ENCODE measurements at places on chromosomes 2 and 18.
A peak's percentile ranks its signal among the peaks of the same experiment; 100 is the strongest.

DNA sequence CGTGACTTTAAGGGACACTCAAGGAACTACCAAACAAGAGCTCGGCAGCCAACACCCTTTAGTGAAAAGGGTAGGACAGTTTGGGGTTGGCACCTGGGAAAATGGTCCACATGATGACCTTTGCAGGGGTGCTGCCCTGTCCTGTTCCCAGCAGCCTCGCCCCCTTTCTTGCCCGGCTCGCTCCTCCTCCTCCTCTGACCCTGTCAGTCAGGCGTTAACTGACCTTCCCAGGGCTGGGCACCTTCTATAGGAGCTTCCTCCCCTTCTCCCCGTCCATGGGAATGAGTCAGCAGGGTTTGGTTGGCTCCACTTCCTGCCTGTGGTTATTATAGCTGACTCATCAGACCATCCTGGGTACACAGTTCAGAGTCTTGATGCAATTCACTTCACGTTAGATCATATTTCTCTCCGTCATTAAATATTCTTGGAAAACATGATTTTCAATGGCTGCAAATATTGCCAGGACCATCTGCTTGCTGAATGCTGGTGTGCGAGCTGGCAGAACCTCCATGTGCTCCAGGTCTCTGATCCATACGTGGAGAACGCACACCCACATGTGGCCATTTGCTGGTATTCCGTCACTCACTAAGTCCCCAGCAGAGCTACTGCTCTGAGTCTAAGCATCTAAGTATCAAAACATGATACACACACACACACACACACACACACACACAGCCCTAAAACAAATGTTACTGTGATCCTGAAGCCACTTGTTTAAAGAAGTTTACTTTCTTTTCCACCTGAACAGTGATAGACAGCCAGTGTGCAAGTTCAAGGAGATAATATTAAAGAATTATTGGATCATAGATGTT is 185.0 kb downstream of the ANAPC1 start:
- DNase-seq = peak; percentile 66

- DNase-seq = no peak
These were observed 171.2 kb upstream of the MYO3B start for GRCh38 chr2:170006587-170007325.

GRCh38 chr18:41456831-41457230 is 498.2 kb upstream of the PIK3C3 start:
- DNase-seq = no peak

GRCh38 chr2:241906826-241907570 is 37.5 kb downstream of the RTP5 start:
- DNase-seq = peak; percentile 0

DNA sequence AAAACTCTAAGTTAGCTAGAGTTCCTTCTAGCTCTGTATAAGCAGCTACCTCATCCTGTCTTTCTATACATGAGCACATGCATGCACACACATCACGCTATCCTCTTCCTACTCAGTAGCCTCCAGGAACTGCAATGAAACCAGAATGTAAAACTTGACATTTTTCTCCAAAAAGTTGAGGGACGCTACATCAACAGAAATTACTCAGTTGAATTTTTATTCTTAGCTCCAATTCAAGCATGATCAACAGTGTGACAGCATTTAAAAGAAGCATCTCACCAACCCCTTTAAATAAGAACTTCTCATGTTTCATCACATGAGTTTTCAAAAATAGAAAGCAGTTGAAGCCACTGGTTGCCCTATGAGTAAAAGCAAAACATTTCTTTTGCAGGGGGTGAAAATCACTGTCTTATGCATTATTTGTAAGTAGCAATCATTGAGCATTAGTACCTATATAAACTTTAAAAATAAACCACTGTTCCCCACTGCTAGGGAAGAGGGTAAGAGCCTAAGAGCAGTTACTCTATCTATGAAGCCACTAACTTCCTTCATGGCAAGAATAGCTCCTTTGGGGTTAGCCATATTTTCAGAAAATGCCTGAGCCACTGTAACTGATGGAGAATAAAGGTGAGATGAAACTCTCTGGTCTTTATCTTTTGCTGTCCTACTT is 77.9 kb upstream of the ARL5A start:
- no peak for DNase-seq

DNA sequence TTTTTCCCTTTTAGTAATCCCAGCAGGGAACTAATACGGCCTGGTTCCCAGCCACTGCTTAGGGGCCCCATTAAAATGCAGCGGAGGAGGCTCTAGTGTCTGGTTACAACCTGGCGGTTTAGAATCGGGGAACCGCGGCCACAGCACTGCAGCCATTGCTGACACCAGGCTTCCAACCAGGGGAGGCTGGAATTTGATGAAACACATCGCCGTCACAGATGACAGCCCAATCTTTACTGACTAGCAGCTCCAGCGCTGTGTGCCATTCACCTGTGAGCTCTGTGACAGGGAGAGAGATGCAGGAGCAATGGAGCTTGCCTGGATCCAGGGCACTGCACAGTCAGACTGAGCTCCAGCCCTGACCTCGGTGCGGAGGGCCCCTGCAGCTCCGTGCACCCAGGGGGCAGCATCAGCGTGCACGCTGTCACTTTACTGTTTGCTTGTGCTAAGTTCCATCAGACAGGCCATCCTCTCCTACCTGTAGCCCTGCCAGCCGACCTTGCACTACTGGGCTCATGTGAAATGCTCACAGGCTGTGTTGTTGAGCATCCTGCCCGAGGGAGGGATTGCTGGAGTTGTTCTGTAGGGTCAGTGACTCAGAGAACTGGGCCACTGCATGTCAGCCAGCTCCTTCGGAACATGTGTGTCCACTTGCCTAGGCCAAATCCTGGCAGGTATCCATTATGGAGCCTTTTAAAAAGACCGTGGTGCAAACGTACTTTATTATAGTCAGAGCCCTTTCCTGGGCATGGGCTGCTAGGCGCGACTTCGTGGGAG is 203.5 kb downstream of the SEPTIN10 start:
- no peak for DNase-seq

DNA sequence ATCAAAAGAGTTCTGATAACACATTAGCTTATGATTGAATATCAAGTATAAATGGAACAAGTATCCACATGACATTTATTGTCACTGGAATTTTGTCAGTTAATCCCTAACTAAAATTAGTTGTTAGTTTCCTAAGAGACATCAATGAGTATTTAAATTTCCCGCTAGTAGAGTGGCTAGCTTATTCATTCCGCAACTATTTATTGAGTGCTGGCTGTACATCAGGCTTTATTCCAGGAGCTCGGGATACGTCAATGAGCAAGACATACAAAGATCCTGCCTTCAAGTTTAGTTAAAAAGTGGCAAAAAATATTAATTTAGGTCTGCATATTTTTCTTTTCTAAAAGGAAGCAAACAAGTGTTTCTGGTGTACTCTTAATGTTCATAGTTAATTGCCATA is 59.3 kb downstream of the PRKRA start:
- DNase-seq = no peak

GRCh38 chr2:36461039-36461681 is 105.6 kb downstream of the CRIM1 start:
- no peak for DNase-seq

DNA sequence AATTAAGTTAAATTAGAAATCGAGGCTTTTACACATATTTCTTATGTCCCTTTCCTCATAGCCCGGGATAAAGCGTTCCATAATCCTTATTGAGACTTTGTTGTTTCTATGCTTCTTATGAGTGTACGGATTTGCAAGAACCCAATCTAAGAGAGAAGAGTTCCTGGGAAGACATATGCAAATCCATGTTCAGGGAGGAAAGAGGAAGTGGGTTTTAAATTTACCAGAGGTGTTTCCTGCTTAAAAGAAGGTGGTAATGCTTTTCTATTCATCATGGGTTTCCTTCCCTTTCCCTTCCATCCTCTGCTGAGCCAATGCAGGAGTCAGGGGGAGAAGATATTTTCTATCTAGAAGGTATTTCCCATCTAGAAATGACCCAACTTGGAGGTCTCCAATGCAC is 345.8 kb downstream of the ZNF516 start:
- no peak for DNase-seq

DNA sequence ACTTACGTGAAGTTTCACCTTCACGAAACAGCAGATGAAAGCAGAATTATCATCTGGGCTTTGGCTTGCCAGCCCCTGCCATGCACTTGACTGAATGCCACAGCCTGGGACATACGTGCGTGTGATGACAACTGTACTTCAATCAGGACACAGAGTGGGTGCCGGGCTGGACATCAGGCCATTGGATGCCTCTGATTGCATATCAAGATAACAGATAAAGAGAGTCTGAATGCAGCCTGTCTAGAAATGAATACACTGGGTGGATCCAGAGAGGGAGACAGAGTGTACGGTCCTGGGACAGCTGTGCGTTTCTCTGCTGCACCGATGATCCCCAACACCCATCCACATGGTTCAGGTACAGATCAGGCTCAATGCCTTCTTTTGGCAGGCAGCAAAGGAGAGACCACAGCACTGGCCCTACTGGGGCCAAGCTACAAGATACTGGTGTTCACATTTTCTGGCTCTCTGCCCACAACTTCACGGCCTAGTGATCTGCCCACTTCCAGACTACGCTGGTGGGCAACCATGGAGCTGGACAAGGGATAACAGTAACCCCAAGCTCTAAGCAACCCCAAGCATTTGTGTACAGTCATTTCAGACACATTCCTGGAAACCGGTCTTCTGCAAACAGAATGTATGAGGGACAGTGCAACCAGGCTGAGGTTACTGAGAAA is 35.6 kb downstream of the FBLN7 start:
- DNase-seq = no peak

DNA sequence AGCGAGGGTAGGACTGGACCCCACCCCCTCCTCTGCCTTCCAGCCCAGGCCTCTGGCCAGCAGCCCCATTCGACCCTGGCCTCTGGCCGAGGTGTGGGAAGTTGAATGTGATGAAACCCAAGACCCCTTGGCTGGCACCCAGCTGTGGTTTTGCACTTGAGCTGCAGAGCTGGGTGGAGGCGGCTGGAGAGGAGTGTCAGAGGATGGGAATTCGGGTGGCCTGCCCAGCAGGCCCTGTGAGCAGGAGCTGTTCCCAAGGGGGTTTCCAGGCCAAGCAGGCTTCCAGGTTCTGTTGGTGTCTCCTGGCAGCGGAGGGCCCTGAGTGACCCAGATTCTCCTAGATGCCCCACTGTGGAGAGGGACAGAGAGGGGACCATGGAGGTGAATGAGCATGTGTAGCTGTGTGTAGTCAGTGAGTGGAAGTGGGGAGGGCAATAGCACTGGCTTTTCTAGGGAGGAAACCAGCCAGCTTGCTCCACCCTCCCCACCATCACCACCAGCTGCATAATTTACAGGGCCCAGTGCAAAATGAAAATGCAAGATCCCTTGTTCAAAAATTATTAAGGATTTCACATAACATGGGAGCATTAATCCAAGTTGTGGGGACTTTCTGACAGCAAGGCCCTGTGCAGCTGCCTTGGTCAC is 172.2 kb upstream of the HAAO start:
- no peak for DNase-seq
